ENCODE measurements at places on chromosomes 7 and 10.

DNA sequence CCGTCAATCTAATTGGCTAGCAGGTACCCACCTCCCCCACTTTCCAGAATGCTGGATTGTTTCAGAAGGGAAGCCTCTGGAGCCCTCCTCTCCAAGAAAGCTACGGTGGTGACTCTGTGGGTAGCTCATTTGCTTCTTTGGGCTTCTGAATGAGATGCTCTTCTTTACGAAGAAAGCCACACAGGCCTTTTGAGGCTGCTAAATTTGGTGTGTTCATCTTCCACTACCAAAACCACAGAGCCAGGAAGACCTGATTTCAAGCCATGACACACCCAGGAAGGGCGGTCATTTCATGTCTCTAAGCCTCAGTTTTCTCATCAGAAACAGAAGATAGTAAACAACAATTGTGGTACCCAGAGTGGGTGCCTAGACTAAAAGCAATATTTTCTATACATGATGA lies 901.2 kb downstream of the KCNMA1 start:
- DNase-seq: no peak

DNA sequence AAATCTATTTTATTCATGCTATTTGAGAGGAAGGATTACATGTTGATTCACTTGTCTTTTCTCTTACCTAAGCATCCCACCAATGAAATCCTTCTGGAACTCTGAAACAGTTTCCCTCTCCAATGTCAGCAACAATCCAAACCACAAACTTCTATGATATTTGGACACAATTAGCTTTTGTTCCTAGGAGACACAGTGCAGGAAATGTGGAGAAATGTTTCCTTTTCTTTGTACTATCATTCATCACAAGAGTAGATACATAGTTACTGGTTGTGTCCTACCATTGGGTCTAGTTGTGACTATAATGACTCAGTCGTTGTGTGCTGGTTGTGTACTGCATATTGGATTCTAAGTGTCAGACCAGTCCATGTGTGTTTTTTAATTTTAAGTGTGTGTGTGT lies 156.8 kb upstream of the MAGI2 start:
- DNase-seq: no peak

- DNase-seq: no peak
Measured at GRCh38 chr7:32161708-32162107, 91.5 kb upstream of the PDE1C start.

GRCh38 chr10:119401671-119402395 lies 140.7 kb downstream of the RGS10 start:
- no peak for DNase-seq

DNA sequence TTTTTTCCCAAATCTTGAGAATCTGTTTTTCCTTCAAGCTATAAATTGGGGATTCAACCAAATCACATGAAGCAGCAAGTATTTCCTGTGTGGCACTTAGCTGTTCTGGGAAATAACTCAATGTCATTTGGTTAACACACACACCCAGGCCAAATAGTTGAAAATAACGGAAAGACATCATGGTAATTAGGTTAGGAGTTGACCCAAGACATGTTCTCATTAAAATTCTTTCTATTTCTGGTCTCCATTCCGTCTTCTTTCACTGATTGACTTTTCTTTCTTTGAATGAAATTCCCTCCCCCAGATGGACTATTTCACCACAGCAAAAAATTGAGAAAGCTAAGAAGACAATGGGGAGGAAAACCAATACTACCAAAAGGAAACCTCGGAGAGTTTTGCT lies 30.5 kb downstream of the NRP1 start:
- DNase-seq: no peak

GRCh38 chr10:107859065-107859464 lies 694.6 kb upstream of the SORCS1 start:
- DNase-seq: no peak

GRCh38 chr10:101969412-101969922 lies 86.5 kb downstream of the ARMH3 start:
- DNase-seq: no peak

- DNase-seq: no peak
Measured at GRCh38 chr10:80199828-80200227, 5.5 kb downstream of the ANXA11 start.

- no peak for DNase-seq
Measured at GRCh38 chr10:101767966-101768790, 7.7 kb downstream of the FGF8 start.

- no peak for DNase-seq
Measured at GRCh38 chr10:25839683-25840082, 94.3 kb upstream of the MYO3A start.

- no peak for DNase-seq
Measured at GRCh38 chr7:136845899-136846465, 22.5 kb upstream of the CHRM2 start.

GRCh38 chr10:50927522-50928189 lies 42.2 kb upstream of the A1CF start:
- no peak for DNase-seq
